ENCODE measurements at places on chromosomes 11 and 22.

DNA sequence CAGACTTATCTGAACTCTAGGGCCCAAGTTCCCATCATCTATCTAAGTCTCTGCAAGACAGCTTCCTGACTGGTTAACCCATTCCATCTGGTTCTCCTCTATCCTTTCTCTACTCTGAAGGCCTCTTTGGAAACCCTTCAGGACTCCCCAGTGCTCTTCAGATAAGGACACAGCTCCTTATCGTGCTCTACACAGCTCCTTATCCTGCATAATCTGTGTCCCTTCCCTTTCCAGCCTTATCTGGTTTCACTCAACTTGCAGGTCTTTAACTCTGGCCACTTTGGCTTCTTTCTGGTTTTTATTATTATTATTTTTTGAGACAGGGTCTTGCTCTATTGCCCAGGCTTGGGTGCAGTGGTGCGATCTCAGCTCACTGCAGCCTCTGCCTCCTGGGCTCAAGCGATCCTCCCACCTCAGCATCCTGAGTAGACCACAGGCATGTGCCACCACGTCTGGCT, 10.6 kb downstream of the ENDOD1 start:
- no peak for DNase-seq

GRCh38 chr11:64569300-64569970, 21.6 kb upstream of the SLC22A12 start:
- DNase-seq: no peak

DNA sequence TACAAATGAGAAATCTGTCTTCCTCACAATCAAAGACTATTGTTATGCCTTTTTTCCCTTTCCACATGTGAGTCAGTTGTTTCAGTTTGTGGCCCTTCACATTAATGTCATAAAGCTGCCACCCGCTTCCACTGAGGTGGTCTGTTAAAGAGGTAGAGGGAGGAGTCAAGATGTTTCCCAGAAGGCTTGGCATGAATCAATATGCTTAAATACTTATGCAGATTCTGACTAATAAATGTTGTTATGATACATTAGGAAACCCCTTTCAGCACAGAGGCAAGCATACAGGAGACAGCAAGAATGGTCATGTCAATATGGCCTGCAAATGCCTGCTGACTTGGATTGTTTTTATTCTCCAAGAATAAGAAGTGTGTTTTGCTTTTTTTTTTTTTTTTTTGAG, 6.5 kb downstream of the RTN3 start:
- DNase-seq: no peak

DNA sequence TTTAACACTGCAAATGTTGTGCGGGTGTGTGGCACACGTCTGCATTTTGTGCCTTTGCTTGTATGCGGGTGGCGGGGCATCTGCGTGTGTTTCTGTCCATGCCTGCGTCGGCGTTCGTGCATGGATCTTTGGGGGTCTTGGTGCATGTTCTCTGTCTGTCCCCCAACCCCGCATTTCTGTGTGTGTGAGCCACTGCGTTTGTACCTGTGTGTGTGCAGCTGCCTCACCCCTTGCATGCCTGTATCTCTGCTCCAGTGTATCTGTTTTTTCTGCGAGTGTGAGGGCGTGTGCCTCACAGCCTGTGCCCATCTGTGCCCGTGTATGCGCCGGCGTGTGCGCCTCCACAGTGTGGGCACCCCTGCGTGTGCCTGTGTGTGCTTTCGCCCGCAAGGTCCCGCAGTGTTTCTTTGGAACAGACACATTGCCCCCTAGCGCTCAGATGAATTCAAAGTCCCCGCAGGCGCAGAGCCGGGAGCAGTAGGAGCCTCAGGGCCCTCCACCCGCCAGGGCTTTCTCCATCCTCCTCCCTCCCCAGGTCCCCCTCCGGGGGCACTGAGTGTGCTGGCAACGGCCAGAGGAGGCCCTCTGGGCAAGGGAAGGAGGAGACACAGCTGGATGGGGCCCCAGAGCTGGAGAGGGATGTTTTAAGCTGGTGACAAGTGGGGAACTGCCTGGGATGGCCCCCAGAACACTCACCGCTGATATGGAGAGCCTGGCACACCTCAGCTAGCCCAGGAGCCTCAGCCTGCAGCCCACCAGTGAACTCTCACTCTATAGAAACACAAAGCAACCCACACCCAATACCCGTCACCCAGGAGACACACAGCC, 3.1 kb upstream of the MN1 start:
- peak; percentile 49 for DNase-seq

GRCh38 chr11:1450949-1451710, 35.4 kb downstream of the MOB2 start:
- DNase-seq: no peak

GRCh38 chr22:30161051-30161469, 80.8 kb downstream of the HORMAD2 start:
- no peak for DNase-seq

GRCh38 chr11:123696183-123696582, 41.8 kb upstream of the SCN3B start:
- DNase-seq: peak; percentile 33

- no peak for DNase-seq
Measured at GRCh38 chr11:27857014-27857413, 156.8 kb upstream of the BDNF start.

- DNase-seq: no peak
Measured at GRCh38 chr22:23177197-23177596, 3.1 kb upstream of the BCR start.

- no peak for DNase-seq
Measured at GRCh38 chr11:117996058-117996457, 9.9 kb downstream of the IL10RA start.

- DNase-seq: peak; percentile 58
Measured at GRCh38 chr11:8338138-8338537, 74.5 kb upstream of the LMO1 start.

- DNase-seq: no peak
Measured at GRCh38 chr11:68342459-68343158, 30.2 kb downstream of the LRP5 start.

GRCh38 chr11:91978747-91979146, 245.9 kb upstream of the FAT3 start:
- no peak for DNase-seq

GRCh38 chr11:14537134-14537599, 17.0 kb upstream of the PSMA1 start:
- peak; percentile 58 for DNase-seq

DNA sequence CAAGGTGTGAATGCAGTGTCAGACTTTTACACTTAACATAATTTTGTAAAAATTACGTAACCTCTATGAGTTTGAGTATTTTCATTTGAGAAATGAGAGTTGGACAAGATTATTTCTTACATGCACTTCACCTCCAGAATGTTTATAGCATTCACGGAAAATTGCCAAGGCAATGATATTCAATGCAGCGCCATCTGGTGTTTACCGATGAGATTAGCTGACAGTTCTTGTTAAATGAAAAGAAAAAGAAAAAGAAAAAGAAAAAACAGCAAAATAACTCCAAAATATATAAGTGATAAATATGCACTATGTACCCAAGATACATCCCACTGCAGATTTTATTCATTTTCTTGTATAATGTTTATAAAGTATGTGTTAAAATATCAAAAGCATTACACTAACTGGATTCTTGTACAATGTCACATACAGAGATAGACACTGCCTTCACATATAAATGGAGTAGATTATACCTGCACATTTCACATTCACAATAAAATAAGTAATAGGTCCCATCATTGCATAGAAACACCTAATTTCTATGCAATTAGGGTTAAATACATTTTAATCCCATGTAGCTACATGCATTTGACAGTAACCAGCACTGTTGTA, 976.3 kb upstream of the FAT3 start:
- peak; percentile 49 for DNase-seq

DNA sequence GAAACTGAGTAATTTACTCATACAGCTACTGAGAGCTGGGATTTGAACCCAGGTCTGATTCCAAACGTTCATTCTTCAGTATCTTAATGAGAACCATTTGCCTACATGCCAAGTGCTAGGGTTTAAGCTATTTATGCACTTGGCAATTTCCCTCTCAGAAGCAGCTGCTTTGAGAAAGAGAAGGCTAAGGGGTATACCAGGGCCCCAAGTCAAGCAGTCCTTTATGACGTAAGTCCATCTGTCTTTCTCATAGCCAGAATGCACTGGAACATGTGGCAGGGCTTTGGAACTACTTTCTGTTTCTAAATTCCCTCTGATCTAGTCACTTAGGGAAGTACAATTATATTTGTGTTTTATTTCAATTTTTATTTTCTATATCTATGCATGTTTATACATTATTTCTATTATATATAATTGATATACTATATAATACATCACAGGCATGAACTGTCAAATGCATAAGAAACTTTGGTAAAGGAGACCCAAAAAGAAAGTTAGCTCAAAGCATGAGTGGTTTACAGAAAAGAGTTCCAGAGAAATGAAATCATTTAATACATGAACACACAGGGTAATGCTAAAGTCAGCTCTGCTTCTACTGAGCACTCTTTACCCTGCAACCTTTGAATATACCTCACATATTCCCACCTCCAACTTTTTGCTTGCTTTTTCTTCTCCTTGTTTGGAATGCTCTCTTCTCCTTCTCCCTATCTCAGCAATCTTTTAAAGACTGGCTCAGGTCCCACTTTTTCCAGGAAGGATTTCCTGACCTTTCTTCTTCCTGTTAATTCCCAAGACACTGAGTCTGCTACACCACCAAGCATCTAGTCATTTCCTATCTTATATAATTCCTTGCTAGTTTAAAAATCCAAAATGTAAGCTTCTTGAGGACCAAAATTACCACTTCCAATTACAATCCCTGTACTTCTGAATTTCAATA, 80.5 kb upstream of the GDPD4 start:
- peak; percentile 56 for DNase-seq

DNA sequence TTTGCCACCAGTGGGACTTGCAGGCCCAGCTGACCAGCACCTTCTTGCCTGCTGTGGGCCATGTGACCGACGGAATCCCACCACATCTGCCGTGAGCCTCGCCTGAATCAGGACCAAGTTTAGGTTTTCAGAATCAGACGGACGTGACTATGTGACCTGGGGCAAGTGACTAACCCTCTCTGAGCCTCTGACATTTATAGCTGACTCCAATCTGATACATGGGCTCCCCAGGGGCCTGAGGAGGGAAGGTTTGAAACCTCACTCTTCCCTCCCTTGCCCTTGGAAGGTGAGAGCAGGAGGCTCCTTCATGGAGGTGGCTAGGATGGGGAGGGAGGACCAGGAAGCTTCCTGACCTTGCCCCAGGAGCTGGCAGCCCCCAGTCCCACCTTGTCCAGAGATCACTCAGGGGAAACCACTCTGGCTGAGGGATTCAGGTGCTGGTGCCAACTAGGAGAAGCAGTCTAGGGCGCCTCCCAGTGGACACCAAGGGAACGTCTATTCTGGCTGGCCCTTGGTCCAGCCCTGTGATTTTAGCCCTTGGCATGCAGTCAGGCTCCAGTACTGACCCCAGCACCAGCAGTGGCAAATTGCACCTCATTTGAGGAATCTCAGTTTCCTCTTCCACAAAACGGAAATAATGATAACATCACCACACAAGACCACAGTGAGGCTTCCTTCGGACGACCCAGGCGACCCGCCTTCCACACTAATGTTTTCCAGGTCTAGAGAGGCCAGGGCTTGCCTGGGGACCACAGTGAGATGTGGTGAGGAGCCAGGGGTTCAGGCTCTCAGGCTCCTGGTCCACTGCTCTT, 47.2 kb upstream of the SYT7 start:
- peak; percentile 93 for DNase-seq

- peak; percentile 70 for DNase-seq
Measured at GRCh38 chr11:43944761-43945311, 2.4 kb downstream of the C11orf96 start.

DNA sequence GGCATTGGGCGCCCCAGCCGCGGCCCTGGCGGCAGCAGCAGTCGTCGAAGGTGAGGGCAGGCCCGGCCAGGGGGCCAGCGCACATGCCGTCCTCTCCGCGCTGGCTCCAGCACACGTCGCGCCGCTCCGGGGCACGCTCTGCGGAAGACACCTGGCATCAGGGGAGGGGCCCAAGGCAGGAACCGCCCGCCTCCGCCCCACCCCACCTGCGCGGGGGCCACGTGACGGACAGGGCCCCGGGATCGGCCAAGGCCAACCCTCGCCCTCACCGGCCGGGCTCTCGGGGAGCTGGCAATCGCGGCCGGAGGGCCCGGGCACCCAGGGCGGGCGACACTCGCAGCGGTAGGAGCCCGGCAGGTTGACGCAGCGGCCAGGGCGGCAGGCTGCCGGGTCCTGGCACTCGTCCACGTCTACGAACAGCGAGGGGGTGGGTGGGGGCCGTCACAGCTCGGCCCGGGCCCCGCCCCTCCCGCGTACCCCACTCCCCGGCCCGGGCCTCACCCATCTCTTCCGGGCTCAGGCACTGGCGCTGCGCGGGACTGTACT, 14.9 kb downstream of the SCYL1 start:
- no peak for DNase-seq

DNA sequence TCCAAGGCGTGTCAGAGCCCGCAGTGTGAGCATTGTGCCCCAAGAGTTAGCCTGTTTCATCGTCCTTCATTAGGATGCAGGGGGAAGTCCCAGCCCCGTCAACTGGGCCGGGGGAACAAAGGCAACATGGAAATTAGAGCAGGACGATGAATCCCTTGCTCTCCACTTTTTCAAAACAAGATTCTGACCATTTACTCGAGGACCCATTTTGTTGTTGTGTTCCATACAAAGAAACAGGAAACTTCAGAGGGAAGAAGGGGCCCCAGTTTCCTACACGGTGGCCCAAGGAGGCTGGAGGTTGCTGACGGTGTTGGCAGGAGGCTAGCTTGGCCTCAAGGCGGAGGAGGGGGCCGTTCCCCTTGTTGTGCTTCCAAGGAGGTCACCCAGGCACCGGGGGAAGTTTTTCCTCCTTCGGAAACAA, 44.0 kb upstream of the SLC1A2 start:
- no peak for DNase-seq

DNA sequence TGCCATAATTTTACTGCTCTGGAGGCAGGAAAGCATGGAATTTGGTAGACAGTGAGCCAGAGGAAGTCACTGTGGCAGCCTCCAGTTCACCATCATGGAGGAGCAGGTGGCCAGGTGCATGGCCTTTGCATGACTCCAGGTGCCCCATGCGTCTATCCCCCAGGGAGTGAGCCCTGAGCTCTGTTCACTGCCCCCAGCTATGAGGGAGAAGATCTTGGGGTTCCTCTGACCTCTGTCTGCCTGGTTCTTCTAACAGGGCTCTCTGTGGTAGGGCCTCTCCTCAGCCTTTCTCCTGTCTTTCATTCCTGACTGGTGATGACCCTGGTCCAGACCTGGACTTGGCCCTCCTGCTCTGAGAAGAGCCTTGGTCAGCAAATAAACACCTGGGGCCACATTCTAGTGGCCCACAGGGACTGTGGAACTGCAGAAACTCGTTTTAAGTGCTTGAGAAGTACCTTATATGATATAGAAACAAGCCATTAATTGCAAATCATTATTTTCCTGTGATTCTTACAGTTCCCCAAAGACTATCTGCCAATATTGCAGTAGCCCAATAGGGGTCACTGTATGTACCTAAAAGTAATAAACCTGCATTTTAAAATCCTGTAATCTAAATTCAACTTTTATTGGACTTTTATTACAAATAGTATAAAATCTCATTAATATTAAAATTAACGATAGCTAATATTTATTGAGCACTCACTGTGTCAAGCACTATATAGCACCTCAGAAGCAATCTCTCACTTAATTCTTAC, 120.0 kb upstream of the SYT13 start:
- peak; percentile 39 for DNase-seq

DNA sequence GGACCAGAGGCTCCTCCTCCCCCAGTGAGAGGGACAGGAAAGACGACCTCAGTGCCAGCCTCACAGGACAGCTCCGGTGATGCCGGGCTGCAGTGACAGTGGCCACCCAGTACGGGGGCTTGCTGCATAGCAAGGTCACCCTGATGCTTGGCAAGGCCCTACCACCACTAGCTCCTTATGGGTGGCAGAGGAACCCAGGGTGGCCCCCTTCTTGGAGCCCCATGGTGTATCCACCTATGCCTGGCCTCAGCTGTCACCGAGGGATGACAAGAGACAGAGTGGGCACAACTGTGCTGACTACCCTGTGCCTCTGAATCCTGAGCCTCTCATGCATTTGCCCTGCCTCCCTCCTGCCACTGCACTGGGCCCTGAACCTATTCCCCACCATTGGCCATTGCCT, 809.2 kb downstream of the TBC1D22A start:
- DNase-seq: no peak
